Glomerular endothelial cell (primary cell): ENCODE measurements at places on chromosomes 11 and 22. TPM values are rescaled to one million over a fixed set of nuclear protein-coding genes. Genes with fewer than 3 reads are reported as not detected.
A peak's percentile ranks its signal among the peaks of the same experiment; 100 is the strongest.

DNA sequence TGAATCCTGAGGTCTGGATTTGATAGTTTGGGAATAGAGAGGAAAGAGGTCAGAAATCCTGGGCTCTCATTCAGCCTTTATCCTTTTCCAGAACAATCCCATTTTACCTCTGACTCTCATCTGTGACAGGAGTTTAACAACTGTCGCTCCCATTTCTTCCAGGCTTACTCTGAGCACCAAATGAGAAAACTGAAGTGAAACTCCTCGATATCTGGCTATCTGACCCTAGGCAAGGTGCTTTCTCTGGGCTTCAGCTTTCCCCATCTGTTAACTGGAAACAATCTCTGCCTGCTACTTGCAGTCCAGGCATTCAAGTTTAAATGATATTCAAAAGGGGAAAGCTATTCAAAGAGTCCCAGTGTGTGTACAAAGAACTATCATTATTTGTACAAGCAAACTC lies 50.1 kb downstream of the NRXN2 start:
- DNase-seq: no peak

ANO1 gene
- total RNA-seq: 0.70 and 3.0 TPM in 2 replicates

DNA sequence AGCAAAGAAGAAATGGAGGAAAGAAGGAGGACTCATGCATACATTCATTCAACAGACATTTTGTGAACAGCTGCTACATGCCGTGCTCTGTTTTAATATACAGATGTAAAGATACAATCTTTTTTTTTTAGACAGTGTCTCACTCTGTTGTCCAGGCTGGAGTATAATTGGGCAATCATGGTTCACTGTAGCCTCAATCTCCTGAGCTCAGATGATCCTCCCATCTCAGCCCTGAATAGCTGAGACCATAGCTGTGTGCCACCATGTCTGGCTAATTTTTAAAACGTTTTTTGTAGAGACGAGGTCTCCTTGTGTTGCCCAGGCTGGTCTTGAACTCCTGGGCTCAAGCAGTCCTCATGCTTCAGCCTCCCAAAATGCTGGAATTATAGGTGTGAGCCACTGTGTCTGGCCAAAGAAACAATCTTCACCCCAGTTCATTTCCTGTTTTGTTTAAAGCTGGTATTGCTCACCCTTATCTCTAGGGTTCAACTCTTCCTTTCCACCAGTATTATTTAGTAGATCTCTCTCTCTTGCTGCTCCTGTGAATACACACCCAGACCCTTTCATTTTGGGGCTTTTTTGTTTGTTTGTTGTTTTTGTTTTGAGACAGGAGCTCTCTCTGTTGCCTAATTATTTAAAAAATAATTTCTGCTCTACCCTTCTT lies 69.8 kb downstream of the RNF169 start:
- no peak for DNase-seq

- DNase-seq: no peak
Measured at GRCh38 chr11:120893440-120894201, 130.3 kb upstream of the TBCEL start.

TRIM6 gene
- total RNA-seq: 1.5 and 5.1 TPM in 2 replicates

MS4A7 gene
- not detected in 2 replicates for total RNA-seq

HTR3B gene
- not detected in 2 replicates for total RNA-seq

GRCh38 chr22:11613898-11614755 lies 3913.9 kb upstream of the OR11H1 start:
- DNase-seq: no peak

DNA sequence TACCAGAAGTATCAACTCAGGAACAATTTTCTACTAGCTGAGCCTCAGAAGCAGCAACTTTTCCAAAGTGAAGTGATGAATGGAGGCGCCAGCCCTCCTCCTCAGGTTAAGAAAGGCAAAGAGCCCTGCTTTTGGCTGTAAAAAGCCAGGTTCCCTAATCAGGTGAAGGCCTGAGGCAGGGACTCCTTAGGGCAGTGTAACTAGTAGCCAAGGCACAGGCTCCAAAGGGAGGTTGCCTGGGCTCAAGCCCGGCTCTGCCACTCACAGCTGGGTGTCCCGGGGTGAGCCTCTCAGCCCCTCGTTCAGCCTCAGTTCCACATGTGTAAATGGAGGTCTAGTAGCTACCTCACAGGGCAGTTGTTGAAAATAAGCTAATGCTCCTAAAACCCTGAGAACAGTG lies 19.5 kb downstream of the TSKU start:
- no peak for DNase-seq

DNA sequence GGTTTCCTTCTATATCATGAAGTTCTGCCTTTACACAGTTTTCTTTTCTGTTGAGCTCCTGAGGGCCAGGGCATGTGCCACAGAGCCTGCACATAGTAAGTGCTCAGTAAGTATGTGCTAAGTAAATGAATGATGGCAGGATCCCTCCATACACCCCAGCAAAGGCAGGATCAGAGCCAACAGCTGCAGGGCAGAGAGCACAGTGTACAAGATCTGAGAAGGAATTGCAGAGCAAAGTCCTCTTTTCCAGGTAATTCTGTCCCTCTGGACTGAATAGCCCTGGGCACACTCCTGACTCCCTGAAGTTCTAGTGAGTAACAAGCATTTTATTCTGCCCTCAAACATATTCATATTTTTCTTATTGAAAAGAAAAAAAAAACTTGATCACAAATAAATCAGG lies 117.7 kb downstream of the GALNT18 start:
- DNase-seq: no peak

CAVIN3 gene
- total RNA-seq: 365 and 424 TPM in 2 replicates

- DNase-seq: no peak
Measured at GRCh38 chr11:64458997-64459396, 100.0 kb downstream of the RPS6KA4 start.

DNA sequence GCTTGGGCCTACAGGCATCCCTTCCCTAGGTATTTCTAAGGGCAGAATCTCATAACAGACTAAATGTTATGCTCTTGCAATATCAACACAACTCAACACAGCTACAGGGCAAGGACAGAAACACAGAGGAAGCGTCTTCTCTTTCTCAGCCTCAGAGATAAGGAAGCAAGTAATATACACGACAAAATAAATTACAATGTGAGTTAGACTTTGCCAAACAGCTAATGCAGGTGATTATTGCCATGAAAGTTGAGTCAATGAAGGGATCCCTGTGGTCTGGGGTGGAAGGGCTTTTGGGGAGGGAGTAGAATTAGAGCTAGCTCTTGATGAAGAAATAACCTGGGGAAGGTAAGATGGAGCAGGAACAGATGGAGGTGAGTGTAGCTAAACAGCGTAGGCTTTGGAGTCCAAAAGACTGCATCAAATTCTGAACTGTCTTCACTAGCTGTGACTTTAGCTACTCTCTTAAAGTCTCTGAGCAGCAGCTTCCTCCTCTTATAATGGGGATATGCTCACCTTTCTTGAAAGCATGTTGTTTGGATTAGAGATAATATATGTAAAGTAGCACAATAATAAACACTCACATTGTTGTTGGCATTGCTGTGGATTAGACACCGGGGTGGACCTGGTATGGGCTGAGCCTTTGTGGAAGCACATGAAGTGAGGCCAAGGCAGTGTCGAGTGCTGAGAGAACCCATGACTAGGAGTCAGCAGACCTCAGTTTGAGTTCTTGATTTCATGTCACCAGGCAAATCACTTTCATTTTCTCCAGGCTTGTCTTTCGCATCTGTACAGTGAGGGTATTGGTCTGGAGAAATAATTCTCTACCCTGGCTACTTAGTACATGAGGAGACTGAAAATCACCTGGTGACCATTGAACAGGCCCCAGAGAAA lies 41.0 kb upstream of the AQP11 start:
- no peak for DNase-seq

MLC1 gene
- not detected in 2 replicates for total RNA-seq

MUC6 gene
- total RNA-seq: not detected in 2 replicates

DNA sequence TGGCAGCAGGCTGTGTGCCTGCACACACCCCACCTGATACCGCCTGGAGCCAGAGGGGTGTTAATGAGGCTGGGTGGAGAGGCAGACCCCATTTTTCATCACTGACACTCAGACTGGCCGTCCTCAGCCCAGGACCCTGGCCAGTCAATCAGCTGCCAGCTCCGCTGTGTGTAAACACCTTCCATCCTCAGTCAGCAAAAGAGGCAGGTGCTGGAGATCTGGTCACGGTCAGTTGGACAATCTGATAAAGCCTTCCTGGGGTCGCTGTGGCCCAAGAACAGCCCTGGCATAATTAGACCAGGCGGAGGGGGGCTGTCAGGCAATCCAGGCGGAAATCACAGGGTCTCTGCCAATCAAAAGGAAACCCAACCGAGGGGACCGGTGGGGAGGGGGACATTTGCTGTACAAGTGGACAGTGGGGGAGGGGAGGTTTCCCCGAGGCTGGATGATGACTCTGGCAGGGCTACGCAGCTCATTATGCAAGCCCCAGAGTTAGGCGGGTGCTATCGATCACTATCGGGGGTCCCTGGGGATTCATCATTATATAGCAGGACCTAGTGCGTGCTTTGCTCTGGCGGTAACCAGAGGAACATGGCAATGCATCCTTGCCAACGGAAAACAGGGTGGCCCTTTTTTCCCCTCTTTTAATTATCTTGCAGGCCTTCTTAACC lies 72.9 kb downstream of the ABTB2 start:
- DNase-seq: no peak

DNA sequence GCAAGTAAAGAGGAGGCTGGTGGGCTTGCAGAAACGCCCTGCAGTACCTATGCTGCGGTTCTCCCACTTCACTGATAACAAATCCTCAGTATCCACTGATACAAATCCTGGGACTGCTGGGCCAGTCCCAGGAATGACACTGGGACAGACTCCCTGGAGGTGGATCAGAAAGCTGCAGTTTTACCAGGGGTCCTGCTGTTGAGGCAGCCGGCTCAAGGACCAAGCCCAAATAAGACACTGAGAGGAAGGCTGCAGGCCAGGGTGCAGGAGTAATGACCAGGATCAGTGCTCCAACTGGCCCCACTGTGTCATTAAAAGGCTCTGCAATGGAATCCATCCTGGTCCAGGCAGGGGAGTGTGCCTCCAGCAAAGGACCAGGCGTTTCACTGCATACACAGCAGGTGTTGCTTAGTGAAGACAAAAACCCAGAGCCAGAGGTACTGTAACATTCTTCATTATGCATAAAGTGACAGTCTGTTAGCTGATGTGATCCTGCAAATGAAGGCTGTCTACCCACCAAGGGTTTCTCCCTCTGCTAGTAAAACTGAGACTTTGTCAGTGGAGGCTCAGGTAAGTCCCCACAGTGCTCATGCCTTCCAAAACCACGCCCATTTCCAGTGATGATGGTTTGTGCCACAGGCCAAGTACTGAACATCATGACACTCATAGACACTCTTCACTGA lies 1.4 kb upstream of the C22orf39 start:
- DNase-seq: no peak

GRCh38 chr11:130902380-130902779 lies 13.9 kb downstream of the SNX19 start:
- no peak for DNase-seq

GRCh38 chr11:94203070-94203469 lies 74.4 kb downstream of the PANX1 start:
- DNase-seq: no peak

- DNase-seq: no peak
Measured at GRCh38 chr11:134261626-134262488, 8.5 kb downstream of the ACAD8 start.

GRCh38 chr22:36156515-36157419 lies 3.8 kb downstream of the APOL3 start:
- DNase-seq: peak; percentile 93

- DNase-seq: no peak
Measured at GRCh38 chr11:83436855-83437254, 150.7 kb upstream of the CCDC90B start.

ACTN3 gene
- not detected in 2 replicates for total RNA-seq

RAB38 gene
- total RNA-seq: 2.7 and 15.7 TPM in 2 replicates

POU2AF2 gene
- not detected in 2 replicates for total RNA-seq

- no peak for DNase-seq
Measured at GRCh38 chr11:128589998-128590397, 2.6 kb upstream of the ETS1 start.

MS4A15 gene
- total RNA-seq: not detected in 2 replicates

DNA sequence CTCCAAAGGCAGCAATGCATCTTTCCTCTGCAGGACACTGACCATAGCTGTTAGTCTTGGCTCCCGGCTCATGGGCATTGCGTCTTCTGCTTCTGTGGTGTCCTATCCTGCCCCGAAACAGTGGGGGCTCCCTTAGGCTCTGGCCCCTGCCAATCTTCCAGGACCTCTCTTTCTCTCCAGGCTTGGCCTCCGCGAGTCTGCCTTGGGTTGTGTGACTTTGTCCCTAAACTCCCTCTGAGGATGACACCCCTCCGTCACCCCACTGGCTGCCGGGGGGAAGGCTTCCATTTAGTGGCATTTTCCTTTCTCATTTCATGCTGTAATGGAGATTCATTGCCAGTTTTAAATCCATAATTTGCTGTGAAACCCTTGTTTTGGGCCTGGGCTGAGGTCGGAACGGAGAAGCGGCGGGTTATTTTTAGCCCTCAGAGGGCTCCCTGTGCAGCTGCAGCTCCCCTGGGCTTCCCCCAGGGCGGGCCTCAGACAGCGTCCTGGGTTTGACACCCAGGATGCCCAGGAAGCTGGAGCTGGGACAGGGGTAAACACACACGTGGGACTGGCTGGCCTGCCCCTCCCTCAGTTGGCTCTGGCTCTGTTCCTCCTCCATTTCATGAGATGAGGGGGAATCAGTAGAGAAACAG lies 156.1 kb downstream of the ST3GAL4 start:
- no peak for DNase-seq

BRSK2 gene
- total RNA-seq: 0.15 and 0.93 TPM in 2 replicates

- no peak for DNase-seq
Measured at GRCh38 chr11:104327861-104328511, 164.0 kb upstream of the PDGFD start.

- DNase-seq: no peak
Measured at GRCh38 chr11:121408830-121409229, 43.3 kb upstream of the SORL1 start.

- no peak for DNase-seq
Measured at GRCh38 chr11:22337596-22338485, at the start of gene SLC17A6. TSS of gene SLC17A6 (plus strand) at chr11:22338381. CDS start at chr11:22338534, 153 bp downstream.

GRCh38 chr22:23820748-23821211 lies 18.0 kb downstream of the DERL3 start:
- DNase-seq: no peak

TMPRSS5 gene
- total RNA-seq: 0.19 and 1.1 TPM in 2 replicates

- DNase-seq: no peak
Measured at GRCh38 chr22:38937036-38937435, 20.4 kb upstream of the APOBEC3A start.

- DNase-seq: no peak
Measured at GRCh38 chr11:8719721-8720120, 37.1 kb downstream of the RPL27A start.

DNA sequence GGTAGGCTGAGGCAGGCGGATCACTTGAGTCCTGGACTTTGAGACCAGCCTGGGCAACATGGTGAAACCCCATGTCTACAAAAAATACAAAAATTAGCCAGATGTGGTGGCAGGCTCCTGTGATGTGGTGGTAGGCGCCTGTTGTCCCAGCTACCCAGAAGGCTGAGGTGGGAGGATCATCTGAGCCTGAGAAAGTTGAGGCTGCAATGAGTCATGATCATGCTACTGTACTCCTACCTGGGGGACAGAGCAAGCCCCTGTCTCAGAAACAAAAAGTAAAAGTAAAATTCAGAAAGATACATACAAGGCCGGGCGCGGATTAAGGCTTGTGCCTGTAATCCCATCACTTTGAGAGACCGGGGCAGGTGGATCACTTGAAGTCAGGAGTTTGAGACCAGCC lies 6.3 kb downstream of the LDHAL6A start:
- DNase-seq: no peak

- DNase-seq: no peak
Measured at GRCh38 chr22:27772984-27773498, 28.5 kb downstream of the MN1 start.

APOBEC3G gene
- total RNA-seq: 7.5 and 10.2 TPM in 2 replicates

GRCh38 chr22:43345761-43346301 lies 2.7 kb upstream of the SCUBE1 start:
- no peak for DNase-seq

LMNTD2 gene
- 1.3 and 3.3 TPM in 2 replicates for total RNA-seq
